ENCODE measurements at places on chromosomes 5 and 9. TPM values are rescaled to one million over a fixed set of nuclear protein-coding genes. Genes with fewer than 3 reads are reported as not detected.

DNA sequence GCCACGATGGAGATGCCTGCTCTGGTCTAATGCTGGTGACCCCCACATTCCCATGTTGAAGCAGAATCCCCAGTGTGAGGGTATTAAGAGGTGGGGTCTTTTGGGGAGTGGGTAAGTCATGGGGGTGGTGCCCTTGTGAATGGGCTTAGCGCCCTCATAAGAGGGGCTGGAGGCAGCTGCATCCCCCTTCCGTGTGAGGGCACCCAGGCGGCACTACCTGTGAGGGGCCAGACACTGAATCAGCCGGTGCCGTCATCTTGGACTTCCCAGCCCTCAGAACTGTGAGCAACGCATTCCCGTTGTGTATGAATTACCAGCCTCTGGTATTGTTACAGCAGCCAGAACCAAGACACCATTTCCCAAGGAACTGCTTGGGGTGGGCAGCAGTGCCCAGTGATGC is 27.0 kb upstream of the RNF130 start:
- H3K4me1 ChIP-seq = peaks cover 3% of the 10 kb centered on the region
- H3K27me3 ChIP-seq = peaks cover 10% of the 10 kb centered on the region
- no peak overlapping the region for H3K4me3 ChIP-seq

Gene IRX4
- total RNA-seq = 1.6 TPM

Gene TPPP
- 3.6 TPM for total RNA-seq

Gene GRM6
- total RNA-seq = not detected

Gene SLCO6A1
- total RNA-seq = 0.43 TPM

Data from type B pancreatic cell (in vitro differentiated cells).